ENCODE measurements at places on chromosomes 5 and 9.

DNA sequence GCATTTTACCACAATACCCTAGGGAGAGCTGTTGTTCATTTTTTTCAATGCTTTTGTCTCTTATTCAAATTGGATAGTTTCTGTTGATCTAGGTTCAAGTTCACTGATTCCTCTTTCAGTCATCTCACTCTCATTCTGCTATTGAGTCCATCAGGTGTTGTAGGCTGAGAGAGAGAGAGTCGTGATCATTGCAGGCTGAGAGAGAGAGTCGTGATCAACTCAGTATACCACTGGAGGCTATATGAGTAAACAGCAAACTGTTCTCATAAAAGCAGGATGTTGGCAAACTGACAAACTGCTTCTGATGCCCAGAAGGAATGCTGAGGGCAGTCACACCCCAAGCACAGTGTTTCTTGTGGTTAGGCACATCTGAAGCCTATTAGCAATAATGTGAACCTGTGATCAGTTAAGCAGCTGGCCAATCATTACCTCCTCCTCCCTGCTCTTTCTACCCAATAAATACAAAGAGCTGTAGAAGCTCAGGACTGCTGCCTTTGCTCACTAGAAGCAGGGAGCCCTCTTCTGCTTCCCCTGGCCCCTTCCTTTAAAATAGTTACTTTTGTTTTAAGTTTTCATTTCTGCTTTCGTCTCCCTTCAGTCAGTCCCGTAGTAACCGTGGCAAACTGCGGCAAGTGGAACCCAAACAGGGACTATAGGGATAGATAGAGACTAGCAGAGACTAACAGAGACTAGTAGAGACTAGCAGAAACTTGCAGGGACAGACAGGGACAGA, 476.1 kb upstream of the ACO1 start:
- no peak for DNase-seq

DNA sequence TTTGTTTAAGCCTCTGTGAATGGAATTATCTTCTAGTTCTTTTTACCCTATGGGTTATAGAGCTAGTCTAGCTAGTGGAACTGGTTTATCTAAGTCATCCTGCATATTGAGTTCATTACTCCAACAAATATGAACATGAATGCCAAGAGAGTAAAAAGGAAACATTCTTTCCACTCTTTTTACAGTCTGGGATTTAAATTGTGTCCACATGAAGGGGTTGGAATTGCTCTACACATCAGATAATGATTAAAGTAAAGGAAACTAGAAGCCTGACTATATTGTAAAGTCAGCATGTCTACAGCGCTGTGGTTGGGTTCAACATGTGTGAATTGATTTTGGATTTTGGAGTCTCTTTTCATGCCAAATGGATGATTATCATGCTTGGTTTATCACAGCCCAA, 173.1 kb downstream of the CCDC171 start:
- no peak for DNase-seq

GRCh38 chr5:87390576-87391199, 22.0 kb downstream of the CCNH start:
- DNase-seq = no peak

- DNase-seq = no peak
Measured at GRCh38 chr5:78286290-78286689, 8.2 kb downstream of the AP3B1 start.

DNA sequence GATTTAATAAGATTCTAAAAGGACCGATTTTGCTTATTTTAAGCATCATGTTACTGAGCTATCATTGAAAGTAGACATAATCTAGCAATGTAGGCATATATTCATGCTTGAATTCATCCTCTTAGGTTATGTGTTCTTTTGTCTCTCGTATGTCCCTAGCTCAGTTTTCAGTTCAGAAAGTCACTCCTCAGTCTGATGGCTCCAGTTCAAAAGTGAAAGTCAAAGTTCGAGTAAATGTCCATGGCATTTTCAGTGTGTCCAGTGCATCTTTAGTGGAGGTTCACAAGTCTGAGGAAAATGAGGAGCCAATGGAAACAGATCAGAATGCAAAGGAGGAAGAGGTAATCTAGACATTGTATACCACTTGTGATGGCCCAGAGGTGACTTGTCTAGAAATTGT, 39.2 kb downstream of the HSPA4 start:
- DNase-seq = no peak

- DNase-seq = no peak
Measured at GRCh38 chr5:96509721-96510350, 76.8 kb upstream of the PCSK1 start.

GRCh38 chr5:1161108-1161832, 40.1 kb upstream of the SLC6A19 start:
- no peak for DNase-seq

All from cortex of kidney (tissue), 1 donor.